ENCODE measurements at places on chromosomes 6 and 20.

GRCh38 chr20:60408435-60408834, 450.2 kb downstream of the CDH26 start:
- no peak for DNase-seq

- no peak for DNase-seq
Measured at GRCh38 chr6:12013307-12013719, 1.2 kb downstream of the HIVEP1 start.

DNA sequence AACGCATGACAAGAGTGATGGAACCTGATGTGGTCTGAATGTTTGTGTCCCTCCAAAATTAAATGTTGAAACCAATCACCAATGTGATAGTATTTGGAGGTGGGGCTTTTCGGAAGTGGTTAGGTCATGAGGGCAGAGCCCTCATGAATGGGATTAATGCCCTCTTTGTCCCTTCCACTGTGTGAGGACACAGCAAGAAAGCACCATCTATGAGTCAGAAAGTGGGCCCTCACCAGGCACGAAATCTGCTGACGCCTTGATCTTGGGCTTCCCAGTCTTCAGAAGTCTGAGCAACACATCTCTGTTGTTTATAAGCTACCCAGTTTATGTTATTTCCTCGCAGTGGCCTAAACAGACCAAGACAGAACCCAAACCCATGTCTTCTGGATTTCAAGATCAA, 244.0 kb upstream of the JAG1 start:
- DNase-seq, result no peak

GRCh38 chr6:44594481-44594880, 207.0 kb downstream of the CDC5L start:
- no peak for DNase-seq

- DNase-seq, result no peak
Measured at GRCh38 chr6:170277893-170278742, 12.8 kb downstream of the DLL1 start.

GRCh38 chr6:78465059-78465634, 402.2 kb upstream of the IRAK1BP1 start:
- DNase-seq, result no peak

DNA sequence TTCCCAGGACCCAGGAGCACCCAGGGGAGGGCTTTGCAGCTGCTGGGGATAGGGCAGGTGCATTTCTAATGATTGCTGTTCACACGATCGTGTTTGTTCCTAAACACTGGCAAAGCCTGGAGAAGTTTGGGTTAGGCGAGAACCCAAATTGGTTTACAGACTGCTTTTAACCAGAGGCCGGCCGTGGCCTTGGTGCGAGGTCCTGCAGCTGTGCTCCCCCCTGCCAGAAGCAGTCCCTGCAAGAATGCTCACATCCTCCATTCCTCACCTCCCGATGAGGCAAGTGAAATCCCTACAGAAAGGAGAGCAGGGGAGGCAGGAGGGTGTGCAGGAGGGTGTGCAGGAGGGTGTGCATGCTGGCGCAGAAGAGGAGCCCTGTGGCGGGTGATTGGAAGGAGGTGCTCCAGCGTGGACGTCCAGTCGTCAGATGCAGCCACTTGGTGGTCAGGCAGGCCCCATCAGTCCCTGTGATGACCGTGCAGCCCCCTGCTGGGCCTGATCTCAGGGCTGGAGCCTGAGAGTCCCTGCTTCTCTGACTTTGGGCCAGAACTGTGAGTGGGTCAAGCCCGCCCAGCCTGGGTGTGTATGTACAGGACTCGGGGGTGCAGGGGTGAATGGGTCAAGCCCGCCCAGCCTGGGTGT, 55.7 kb upstream of the FRMD1 start:
- no peak for DNase-seq

- DNase-seq, result no peak
Measured at GRCh38 chr20:11852811-11853210, 64.9 kb upstream of the BTBD3 start.

DNA sequence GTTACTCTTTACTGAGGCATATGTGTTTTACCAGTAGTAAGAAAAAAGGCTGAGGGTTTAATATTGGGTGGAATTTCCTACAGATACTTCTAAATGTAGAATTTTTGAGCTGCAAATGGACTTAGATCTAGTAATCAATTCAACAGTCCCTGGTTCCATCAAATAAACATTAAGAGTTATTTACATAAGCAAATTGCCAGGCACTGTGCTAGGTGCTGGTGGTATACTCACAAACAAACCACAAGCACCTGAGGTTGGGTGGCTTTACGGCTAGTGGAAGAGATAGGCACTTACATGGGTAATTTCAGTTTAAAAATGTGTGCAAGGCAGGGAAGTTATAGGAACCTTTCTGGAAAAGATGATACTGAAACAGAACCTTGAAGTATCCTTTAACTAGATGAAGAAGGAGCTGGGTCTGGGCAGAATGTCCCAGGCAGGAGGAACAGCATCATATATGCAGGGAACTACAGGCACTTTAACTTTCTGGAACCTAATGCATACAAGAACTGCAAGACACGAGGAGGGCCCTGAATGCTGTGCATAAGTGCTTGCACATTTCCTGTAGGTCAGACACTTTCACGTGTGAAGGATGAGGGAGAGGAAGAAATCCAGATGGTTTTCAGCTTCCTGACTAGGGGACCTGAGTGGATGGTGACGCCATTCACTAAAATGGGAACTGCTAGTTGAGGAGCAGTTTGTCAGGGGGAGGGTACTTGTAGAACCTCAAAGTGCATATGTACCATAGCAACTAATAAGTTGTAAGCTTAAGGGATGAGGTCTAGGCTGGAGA, 4.5 kb downstream of the CCN6 start:
- DNase-seq, result no peak

- no peak for DNase-seq
Measured at GRCh38 chr6:35084041-35084491, 57.1 kb downstream of the TCP11 start.

DNA sequence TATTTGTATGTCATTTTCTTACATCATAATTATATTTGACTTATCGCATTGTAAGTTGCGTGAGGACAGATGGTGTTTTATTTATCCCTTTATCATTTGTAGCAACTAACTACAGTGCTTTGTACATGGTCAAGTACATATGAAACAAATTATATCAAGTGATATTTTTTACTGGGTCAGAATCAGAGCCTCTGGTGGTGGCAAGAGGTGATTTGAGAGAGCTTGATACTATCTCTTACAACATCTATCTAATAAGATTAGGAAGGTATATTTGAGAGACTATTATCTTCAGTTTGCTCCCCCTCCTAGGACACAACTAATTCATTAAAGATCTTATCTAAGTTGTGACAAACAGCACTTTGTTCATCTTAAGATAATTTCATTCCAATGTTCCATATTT, 47.7 kb downstream of the BCKDHB start:
- DNase-seq, result no peak

- DNase-seq, result no peak
Measured at GRCh38 chr6:5398530-5398929, 137.2 kb downstream of the FARS2 start.

GRCh38 chr6:42704251-42704936, 18.0 kb downstream of the PRPH2 start:
- DNase-seq, result no peak

GRCh38 chr6:89566008-89566800, 72.3 kb downstream of the LYRM2 start:
- no peak for DNase-seq

DNA sequence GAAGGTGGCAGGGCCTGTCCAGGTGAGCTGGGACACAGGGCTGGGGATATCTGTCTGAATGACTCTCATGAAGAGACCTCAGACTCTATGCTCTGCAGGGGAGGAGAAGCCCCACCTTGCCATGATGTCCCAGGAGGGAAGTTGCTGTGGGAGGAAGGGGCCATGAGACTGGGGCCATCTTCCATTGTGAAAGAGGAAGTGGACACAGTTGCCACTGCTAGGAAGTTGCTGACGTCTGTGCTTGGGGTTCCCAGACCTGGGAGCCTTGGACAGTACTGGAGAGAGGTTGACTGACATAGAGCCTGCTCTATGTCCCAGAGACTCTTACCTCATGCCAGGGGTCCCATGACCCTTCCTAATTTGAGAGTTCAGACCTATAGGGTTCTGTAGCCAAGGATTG, 24.5 kb downstream of the SIRPB1 start:
- no peak for DNase-seq

GRCh38 chr6:119575721-119576120, 226.2 kb upstream of the MAN1A1 start:
- DNase-seq, result no peak

DNA sequence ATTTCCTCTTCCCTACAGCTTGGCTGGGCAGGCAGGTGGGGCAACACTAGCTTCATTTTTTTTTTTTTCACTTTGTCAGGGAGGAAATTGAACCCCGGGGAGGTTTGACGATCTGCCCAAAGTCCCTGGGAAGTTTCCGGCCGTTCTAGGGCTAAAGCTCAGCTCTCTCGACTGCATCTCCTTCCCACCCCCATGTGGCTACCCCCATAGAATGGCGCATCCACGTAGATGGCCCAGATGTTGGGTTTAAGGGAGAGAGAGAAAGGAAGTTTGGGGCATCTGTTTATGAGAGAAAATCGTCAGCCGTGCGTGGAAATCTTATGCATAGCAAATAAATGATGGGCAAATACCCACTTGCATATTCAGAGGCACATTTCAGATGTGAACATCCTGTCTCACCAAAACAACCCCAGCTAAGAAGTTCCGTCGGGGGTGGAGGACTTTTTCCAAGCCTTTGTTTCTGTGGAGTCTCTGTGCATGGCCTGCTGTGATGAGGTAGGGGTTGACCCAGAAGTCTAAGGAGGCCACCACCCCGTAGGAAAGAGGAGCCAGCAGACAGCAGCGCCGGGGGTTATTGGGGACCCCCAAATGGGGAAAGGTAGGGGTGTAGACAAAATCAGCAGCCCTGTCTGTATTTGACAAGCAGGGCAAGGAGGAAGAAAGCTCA, 40.5 kb upstream of the ZNF831 start:
- DNase-seq, result no peak

GRCh38 chr6:33985313-33985751, 160.6 kb downstream of the GRM4 start:
- no peak for DNase-seq

GRCh38 chr6:134706153-134706552, 243.7 kb downstream of the ALDH8A1 start:
- no peak for DNase-seq

DNA sequence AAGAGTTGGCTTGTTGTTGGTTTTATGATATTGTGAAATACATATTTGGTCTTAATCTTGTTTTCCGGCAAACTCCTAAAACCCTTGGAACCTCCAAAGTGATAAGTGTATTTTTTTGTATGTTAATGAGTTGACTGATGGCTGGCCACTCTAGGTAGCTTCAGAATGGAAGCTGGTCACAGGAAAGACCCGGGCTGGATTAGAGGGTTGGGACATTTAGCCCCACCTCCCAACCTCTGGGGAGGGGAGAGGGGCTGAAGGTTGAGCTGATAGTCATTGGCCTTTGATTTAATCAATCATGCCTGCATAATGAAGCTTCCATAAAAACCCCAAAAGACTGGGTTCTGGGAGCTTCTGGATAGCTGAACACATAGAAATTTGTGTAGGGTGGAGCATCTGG, 42.7 kb downstream of the SASH1 start:
- no peak for DNase-seq

DNA sequence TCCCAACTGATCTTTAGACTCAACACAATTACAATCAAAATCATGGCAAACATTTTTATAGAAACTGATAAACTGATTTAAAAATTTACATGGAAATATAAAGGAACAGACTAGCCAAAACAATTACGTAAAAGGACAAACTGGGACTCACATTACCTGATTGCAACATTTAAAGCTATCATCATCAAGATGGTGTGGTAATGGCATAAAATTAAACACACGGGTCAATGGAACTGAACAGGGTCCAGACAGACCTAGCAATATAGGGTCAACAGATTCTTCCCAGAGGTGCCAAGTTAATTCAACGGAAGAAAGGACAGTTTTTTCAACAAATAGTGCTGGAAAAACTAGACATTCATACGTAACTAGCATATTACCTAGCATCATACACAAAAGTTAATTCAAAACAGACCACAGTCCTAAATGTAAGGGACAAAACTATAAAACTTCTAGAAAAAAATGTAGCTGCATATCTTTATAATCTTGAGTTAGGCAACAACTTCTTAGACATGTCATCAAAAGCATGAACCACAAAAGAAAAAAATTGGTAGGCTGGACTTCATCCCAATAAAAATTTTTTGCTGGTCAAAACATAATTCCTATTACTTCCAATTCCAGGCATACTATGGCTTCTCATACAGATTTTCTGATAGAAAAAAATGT, 147.4 kb upstream of the BEND6 start:
- DNase-seq, result no peak

GRCh38 chr6:154471609-154472362, 38.7 kb downstream of the CNKSR3 start:
- DNase-seq, result no peak

- DNase-seq, result no peak
Measured at GRCh38 chr6:88157106-88157505, 9.0 kb downstream of the CNR1 start.

- no peak for DNase-seq
Measured at GRCh38 chr6:99195986-99196655, 153.4 kb downstream of the FAXC start.

DNA sequence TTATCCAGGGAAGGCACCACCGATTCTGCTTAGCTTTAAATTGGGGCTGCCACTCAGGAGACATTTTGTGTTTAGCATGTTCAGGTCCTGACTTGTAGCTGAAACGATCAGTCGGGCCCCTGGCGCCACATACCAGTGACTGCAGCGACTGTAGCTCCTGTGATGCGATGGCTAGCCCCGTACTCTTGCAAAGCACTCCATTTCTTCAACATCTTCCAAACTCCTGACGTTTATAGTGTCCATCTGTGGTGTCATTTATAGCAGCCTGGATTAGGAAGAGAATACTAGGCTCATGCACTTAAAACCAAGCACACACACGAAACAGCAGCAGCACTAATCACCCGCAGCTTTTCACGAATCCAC, 13.0 kb downstream of the POU3F2 start:
- no peak for DNase-seq

DNA sequence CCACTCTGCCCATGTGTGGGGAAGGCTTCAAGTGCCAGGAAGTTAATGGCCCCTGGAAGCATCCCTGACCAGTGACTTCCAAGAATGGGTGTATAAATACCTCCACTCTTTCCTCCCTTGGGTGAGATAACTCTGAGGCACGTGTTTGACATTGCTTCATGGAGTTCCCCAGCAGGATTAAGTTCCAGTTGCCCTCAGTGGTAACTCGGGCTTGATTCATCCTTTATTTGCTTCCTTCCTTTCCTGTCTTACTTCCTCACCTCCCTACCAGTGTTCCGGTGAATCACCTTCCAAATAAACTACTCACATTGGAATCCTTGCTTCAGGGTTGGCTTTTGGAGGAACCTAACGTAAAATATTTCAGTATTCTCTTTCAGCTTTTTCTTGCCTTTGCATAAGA, 84.6 kb upstream of the JAG1 start:
- no peak for DNase-seq

Data from substantia nigra (tissue), 51 donors.